ENCODE measurements at places on chromosomes 3 and 15.

- DNase-seq: no peak
Observed at GRCh38 chr3:13420831-13421765, 976 bp upstream of the NUP210 start.

DNA sequence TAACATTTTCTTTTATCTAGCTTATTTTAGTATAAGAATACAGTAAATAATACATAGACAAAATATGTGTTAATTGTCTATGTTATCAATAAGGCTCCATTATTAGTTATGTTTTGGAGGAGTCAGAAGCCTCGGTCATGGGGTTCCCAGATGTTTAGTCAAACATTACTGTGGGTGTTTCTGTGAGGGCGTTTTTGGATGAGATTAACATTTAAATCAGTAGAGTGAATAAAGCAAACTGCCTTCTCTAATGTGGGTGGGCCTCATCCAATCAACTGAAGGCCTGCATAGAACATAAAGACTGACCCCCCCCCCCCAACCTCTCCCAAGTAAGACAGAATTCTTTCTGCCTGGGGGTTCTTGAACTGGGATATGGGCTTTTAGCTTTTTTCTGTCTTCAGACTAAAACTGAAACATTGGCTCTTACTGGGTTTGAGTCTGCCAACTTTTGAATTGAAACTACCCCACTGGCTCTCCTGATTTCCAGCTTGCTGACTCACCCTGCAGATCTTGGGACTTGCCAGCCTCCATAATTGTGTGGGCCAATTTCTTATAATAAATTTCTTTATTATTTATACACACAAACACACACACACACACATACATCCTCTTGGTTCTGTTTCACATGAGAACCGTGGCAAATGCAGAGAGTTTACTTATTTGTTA is 192.0 kb downstream of the TPRG1 start:
- DNase-seq: no peak

DNA sequence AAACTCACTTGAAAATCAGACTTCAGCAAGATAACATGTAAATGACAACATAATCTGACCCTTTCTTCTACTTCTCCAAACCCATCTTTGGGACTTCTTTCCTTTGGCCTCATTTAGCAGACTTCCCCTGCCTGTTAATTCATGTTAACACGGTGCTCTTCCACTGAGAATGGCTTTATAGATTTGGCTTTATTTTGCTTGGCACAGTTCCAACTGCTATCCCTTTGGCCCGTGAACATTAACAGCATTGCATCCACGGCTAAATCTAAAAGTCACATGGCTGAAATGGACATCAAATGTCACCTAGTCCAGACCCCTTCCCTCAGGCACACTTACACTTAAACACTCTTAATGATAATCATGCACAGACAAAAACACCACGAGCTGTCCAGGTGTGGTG is 3.8 kb downstream of the ZMAT3 start:
- no peak for DNase-seq

- DNase-seq: no peak
Observed at GRCh38 chr15:96583671-96584070, 253.2 kb downstream of the NR2F2 start.

DNA sequence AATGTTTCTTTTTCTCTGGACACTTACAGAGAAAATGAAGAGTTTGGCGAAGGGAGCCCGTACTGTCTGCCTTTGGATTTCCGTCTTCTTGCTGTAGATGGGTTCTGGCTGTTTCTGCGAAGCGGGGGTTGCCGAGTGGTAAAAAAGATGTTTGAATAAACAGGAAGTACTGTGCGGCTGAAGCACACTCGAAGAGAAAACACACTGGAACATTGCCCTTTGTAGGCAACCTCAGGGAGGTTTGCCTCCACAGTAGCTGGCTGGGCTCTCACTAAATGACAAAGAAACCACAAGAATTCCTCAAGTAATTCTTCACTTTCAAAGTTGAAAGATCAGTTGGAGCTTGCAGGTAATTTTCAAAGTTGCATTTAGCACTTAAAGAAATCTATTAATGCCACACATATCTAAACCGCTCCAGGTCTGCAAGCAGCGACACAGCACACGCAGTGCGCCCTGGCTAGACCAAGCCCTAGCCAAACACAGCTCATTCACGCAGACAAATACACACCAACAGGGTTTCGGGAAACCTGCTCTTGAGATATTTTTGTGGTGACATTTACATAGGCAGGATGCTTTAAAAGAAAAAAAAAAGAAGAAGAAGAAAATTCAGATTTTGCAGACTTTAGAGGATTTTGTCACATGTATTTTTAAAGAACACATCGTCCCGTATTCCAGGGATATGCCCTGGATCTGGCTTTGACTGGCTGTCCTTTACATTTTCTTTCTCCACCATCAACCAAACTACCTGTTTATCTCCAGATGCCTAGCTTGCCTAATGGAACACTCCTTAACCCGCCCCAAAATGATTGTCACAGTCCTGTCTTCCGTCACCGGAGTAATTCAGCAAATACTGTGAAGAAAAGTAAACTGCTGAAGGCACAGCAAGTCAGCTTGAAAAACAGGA is 452.8 kb downstream of the FOXP1 start:
- DNase-seq: no peak

- no peak for DNase-seq
Observed at GRCh38 chr3:116356056-116356455, 89.2 kb downstream of the LSAMP start.

DNA sequence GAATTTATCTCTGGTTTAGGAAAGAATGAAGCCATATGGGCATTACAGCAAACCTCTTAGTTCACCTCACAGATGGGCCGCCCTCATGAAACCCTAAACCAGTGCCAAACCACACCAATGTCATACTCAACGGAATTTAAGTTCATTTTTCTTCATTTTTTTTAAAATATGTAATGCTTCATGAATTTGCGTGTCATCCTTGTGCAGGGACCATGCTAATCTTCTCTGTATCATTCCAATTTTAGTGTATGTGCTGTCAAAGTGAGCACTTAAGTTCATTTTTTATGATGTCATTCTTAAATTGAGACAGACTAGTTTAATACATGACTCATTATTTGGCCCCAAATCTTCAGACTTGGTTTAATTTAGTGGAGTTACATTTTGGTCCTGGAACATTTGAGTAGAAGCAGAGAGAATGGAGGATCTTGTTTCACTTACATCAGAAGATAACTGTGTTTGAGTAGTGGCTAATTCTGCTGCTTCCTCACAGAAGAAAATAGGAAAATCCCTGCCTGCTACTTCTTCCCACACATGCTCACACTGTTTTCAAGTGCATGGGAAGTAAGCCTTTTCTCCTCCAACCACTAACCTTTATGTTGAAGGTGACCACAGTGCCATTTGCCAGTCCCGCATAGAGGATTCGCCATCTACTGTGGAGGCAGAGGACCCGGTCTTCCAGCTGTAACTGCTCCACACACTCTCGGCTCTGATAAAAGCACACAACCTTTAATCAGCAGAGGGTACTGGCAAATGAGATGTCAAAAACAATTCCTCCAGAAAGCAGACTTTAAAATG is 63.3 kb downstream of the ZNF106 start:
- no peak for DNase-seq

DNA sequence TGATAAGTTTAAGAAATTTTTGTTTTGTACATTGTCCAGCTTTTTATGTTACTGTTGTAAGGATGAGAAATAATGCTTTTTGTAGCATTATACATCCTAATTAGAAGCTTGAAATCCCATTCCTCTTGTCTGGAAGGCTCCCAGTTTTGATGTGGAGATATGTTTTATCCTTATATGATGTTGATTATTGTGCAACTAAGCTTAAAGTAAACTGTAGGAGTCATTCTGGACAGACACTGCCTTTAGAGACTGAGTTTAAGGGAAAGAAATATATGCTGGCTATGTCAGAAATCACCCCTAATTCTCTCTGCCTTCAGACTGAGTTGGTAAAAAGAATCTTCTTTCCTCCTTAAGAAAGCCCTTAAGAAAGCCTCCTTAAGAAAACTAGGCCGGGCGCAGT is 670.4 kb downstream of the ZPLD1 start:
- DNase-seq: no peak

GRCh38 chr3:158522221-158523136 is 48.5 kb upstream of the MLF1 start:
- no peak for DNase-seq

DNA sequence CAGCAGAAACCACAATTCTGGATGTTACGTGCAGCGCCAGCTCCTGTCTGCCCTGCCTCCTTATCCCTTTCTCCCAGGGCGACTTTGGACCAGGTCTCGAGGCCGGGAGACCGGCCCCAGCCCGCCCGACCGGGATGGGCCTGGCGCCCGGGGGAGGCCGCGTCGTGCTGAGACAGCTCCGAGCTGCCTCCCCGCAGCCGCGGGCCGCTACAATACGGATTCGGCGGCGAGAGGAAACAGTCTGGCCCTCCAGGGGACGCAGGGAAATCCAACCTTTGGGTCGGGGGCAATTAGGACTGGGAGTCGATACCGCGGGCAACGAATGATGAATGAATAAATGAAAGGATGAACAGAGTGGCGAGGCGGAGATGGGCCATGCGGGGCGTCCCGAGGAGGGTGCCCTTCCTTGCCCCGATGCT is 537 bp downstream of the GRAMD2A start:
- no peak for DNase-seq
